Activated gamma-delta T cell treated with anti-CD3 and anti-CD28 coated beads, Interleukin-2, amount 50 U/mL, for 16 hours (primary cell): ENCODE measurements at places on chromosomes 2 and 18.

DNA sequence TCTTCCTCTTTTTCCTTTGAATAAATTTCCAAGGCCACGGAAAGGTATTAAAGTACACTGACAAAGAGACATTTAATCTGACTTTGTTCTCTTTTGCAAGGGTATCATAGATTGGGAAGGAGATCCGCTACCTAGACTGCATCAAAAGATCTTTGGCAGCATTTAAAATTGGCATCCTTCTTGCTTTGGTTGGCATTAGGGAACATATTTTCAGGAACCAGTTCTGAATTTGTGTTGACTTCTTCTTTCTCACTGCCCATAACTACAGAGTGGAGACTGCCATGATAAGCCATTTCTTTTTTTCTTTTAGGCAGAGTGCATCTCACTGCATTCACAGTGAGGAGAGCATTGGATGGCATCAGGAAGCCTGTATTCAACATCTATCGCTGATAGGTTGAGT, 83.4 kb downstream of the DOCK10 start:
- no peak for DNase-seq

GRCh38 chr2:118980022-118980421, 38.0 kb downstream of the MARCO start:
- DNase-seq: no peak

- no peak for DNase-seq
These were observed 401.5 kb downstream of the CNTNAP5 start for GRCh38 chr2:124426625-124427024.

GRCh38 chr18:22489704-22490103, 72.0 kb upstream of the CTAGE1 start:
- DNase-seq: no peak

- no peak for DNase-seq
These were observed 106.0 kb upstream of the CYP1B1 start for GRCh38 chr2:38181806-38182491.

DNA sequence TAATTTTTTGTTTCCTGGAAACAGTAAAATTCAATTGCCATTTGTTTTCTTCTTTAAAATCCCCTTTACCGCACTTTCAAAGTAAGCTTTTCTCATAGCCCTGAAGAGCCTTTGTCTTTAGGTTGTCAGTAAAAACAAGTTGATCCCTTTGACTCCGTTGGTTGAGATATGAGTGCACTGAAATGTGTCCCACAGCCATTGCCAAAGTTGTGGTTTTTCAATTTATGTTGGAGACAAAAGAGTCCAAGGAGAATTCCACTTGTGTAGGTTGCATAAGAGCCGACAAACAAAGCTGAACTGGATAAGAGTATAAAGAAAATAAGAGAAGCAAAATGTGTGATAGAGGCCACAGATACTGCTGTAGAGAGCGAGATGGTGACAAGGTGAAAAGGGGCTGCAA, 26.1 kb upstream of the HNMT start:
- no peak for DNase-seq

GRCh38 chr2:218060118-218060517, 8.9 kb upstream of the RUFY4 start:
- no peak for DNase-seq

GRCh38 chr2:235567842-235568241, 74.0 kb downstream of the AGAP1 start:
- DNase-seq: no peak

DNA sequence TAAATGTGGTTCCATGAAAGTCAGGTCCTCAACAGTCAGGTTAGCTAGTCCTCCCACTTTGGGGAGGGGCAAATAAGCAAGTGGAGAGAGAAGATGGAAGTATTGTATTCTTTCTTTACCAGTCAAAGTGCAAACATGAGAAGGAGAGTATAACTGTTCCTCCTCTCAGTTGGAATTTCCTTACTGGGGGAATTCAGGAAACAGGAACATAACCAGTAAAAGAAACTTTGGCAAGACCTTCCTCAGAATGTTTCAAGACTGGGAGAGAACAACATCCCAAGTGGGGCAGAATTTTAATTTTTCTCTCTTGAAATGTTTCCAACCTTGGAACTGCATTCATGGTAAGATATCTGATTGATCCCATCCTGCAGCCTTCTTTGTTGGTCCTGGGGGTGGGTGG, 552.4 kb upstream of the TNP1 start:
- no peak for DNase-seq

GRCh38 chr2:157480182-157480961, 36.5 kb upstream of the CYTIP start:
- DNase-seq: no peak

GRCh38 chr2:161571051-161571429, 53.2 kb upstream of the SLC4A10 start:
- no peak for DNase-seq

- no peak for DNase-seq
These were observed 447.7 kb downstream of the NRXN1 start for GRCh38 chr2:50584185-50584584.

DNA sequence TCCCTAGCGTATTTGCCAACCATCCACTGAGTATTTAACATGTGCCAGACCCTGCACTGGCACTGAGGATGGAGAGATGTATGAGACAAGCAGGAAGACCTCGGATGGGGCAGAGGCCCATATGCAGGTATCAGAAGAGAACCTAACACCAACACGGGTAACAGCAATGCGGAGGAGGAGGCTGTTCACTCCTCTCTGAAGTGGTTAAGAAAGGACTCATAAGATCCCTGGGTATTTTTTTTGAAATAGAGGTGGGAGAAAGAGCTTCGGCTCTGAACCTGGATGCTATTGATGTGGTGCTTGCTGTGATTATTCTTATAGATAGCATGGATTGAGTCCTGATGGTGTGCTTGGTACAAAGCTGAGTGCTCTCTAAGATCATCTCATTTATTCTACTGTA, 418.3 kb downstream of the LPIN1 start:
- no peak for DNase-seq

DNA sequence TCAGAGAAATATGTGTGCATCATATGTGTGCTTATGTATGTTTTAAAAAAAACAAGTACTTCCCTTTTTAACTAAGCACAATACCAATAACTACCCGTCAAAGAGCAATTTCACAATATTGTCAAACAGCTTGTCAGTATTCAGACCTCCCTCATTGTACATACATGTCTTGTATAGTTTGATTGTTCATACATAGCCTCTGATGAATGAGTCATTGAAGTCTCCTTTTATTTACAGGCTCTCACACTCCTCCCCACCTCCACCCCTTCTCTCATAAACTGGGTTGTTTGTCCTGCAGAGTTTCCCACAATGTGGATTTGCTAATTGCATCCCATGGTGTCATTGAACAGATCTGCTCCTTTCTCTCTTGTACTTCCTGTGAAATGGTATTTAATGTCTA, 132.8 kb upstream of the L3MBTL4 start:
- DNase-seq: no peak

DNA sequence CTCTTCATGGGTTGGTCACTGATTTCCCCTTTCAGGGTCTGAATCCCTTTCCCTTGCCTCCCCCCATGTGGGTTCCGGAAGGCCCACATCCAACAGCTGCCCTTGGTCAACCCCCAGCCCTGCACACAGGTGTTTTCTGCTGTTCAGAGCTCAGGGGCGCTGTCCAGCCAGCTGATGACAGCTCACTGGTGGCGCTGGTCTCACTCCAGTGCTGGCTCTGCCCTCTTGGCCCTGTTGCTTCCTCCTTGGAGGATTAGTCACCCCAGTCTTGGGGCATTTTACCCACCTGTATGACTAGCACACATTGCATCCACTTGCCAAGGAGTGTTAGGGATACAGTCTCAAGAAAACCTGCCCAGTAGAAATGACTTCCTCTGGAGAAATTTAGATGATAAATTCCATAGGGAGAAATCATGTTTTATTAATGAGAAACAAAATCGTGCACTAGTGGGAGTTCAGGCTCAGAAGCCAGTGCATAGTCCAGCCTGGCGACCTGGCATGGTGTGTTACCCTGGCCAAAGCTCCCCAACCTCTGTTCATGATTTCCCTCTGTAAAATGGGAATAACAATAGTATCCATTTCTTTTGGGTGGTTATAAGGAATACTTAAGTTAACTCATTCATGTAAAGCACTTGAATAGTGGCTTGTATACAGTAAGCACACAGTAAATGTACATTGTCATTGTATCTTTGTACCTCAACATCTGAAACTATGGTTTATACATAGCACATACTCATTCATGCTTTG, 21.6 kb downstream of the CRIM1 start:
- no peak for DNase-seq

GRCh38 chr18:13791181-13791580, 32.8 kb upstream of the MC5R start:
- DNase-seq: no peak

DNA sequence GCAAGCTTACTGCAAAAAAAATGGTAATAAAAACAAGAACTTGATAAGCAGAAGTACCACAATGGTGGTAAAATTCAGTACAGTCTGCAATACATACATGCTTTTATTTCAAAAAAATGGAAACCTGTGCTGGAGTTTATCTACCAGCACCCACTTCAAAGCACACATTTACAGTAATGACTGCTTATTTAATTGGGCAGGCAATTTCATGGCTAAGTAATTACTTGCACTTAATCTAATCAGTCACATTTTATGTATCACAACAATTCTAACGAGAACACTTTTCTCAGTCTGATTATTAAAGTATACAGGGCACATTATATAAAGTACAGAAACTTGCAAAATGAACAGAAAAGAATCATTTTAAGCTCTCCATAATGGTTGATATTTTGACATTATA, 5.2 kb downstream of the APCDD1 start:
- no peak for DNase-seq

- DNase-seq: no peak
These were observed 182.5 kb downstream of the C1D start for GRCh38 chr2:67880291-67880761.

DNA sequence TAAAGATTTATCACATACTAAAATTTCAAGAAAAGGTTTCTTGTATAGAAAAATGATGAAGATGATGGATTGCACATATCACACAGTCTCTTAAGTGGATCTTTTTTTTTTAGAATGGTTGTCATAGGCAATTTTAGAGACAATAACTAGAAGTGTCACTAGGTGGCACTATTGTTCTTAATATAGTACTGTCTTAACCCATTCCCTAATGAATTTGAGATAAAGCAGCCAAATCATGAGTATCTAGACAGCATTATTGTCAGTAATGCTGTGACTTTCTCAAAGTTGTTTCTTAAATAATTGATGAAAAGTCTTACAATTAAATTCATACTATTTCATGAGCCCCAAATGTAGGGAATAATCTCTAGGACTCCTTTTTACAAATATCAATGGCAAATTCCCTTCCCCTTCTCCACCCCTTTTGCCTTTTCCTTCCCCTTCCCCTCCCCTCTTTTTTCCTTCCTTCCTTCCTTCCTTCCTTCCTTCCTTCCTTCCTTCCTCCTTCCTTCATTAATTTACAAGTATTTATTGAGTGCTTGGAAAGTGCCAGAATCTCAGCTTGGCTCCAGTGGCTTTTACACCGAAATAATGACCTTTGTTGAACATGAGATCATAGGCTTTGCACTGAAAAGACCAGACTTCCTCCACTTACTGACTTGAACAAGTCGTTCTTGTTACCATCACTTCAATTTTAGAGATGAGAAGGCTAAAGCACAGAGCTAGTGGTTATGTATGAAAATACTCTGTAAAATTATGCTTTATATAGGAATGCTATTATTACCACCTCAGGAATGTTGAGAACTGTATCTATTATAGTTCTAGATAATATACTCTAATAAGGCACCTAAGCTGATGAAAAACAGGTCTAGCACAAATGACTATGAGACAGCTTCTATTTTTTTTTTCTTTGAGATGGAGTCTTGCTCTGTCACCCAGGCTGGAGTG, 19.8 kb downstream of the MYL12B start:
- DNase-seq: no peak

- no peak for DNase-seq
These were observed 27.2 kb upstream of the SATB2 start for GRCh38 chr2:199484927-199485326.

DNA sequence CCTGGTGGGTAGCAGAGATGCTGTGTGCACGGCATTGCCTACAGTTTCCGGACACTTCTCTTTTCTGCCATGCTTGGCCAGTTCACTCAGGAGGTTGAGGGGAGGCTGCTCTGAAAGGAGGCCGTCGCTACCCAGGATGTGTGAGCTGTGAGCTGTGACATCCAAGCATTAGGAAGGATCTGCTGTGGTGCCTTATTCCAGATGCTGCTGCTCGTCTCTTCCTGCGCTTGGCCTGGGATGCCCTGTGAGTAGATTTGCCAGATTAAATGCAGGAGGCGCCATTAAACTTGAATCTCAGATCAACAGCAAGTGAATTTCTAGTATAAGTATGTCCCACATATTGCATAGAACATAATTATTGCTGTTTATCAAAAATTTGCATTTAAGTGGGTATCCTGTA, 124.2 kb upstream of the SIX3 start:
- DNase-seq: no peak

DNA sequence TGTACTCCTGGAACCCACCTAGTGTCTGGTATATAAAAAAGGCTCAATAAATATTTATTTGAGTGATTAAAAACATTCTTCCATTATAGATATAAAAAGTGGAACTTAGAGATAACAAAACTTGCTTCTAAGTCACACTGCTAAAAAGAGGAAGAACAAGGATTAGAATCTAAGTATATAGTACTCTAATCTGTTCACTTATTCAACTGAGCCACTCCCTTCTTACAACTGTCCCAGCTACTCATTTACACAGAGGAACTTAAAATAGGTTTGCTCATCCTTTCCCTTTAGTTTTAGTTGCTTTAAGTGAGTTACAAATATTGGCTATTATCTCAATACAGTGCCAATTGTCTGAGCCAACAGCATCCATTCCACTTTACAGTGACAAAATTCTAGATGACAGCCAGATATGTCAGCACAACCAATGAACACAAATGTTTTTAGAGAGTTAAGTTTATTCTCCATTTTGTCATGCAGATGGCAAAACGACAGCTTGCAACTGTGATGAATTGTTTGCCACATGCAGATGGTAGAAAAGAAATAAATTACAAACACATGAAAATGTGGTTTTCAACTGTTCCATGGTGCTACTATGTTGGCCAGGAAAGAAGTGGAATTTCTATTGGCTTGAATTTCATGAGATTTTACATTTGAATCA, 280.7 kb upstream of the ZC3H15 start:
- DNase-seq: no peak

DNA sequence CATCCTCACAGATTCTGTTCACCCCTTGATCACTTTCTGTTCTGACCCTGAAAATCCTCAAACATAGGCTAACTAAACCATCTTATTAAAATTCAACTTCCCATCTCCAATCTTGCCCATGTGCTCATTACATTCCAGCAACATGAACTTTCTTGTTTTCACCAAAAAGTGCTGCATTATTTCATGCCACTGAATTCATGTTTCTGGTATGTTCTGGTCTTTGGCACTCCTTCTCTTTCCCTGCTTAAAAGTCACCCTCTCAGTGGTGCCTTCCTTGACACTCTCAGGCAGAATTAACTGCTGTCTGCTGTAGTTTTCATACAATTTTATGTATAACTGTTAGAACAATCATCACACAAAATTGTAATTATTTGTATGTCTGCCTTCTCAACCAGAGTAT, 247.7 kb upstream of the RBMS1 start:
- no peak for DNase-seq

- no peak for DNase-seq
These were observed 11.1 kb downstream of the AQP4 start for GRCh38 chr18:26854292-26854881.

- no peak for DNase-seq
These were observed 14.1 kb upstream of the PMAIP1 start for GRCh38 chr18:59885579-59886163.

- no peak for DNase-seq
These were observed 78.8 kb upstream of the BZW1 start for GRCh38 chr2:200732866-200733265.

GRCh38 chr2:12099374-12099773, 352.9 kb downstream of the LPIN1 start:
- no peak for DNase-seq

GRCh38 chr2:126444512-126444911, 211.4 kb upstream of the GYPC start:
- no peak for DNase-seq
